ENCODE measurements at places on chromosomes 6 and 20.

- no peak for DNase-seq
Measured at GRCh38 chr6:106579281-106579680, 50.0 kb downstream of the RTN4IP1 start.

GRCh38 chr6:2140438-2141128 is 104.8 kb downstream of the GMDS start:
- no peak for DNase-seq

DNA sequence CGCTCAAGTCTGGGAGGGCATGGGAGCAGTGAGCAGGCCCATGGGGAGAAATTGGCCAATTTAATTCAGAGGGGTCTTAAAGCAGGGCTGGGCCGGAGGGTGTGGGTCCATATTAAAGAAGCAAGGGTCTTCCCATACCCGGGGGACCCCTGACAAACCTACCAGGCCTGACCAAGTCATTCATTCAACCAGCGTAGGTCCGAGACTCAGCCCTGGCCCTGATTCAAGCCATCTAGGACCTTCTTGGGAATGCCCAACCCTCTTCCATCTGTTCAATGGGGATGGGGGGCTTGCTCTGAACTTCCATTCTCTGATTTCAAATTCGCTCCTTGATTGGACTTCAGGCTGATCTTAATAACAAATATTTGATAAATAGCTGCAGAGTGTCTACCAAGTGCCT is 7.3 kb downstream of the ADIG start:
- DNase-seq = no peak

- no peak for DNase-seq
Measured at GRCh38 chr20:23605867-23606651, at the start of gene CST9. Gene CST9 (minus strand): TSS chr20:23605917. CDS start chr20:23605864, 53 bp downstream.

DNA sequence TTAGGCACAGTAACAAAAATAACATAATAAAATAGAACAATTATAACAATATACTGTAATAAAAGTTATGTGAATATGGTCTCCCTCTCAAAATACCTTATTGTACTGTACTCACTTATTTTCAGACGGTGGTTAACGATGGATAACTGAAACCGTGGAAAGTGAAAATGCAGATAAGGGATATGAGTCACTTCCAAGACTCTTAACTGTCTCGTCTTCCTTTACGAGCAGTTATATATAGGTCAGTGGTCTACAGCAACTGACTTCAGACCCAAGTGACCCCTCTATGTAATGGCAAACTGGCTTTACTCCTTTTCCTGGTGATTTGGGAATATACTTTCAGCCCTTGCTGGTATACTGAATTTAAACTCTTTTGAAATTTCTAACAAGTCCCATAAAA is 261.4 kb downstream of the SLC35F1 start:
- DNase-seq = no peak

- no peak for DNase-seq
Measured at GRCh38 chr20:34268145-34268544, 26.9 kb downstream of the ASIP start.

- no peak for DNase-seq
Measured at GRCh38 chr20:2282181-2282580, 13.6 kb upstream of the TGM3 start.
